AG20443 (cell line): ENCODE measurements at places on chromosomes 12 and 14.

- peak; percentile 34 for DNase-seq
Observed at GRCh38 chr12:93113317-93114006, 184.4 kb upstream of the EEA1 start.

DNA sequence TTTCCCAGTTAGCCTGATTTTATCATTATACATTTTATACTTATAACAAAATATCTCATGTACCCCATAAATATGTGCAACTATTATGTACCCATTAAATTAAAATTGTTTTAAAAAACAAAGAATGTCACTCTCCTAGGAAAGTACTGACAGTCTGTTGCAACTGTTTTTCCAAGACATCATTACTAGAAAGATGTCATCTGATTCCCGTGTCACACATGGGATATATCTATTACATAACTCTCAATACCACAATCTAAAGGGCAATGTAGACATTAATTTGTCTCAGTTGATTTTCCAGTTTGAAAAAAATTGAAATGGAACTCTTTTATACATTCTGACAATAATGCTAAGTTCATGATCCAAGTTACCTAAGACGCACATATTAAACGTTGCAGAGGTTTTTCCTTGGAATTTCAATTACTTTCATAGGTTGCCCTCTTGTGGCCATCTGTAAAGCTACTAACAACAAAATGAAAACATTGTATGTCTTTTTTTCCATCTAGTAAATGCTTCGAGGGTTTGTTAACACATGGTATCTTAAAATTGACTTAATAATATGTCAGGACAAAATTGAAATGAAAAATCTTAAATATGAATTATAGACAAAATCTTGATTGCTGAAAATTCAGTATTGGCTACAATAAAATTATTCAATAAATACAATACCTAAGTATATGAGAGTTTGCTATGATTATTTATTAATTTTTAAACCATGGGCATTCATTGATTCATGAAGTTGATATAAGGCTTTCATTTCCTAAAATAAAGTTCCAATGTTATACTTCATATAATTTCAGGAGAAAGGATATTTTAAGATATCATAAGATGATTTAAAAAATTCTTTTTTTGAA is 131.6 kb downstream of the PPFIA2 start:
- peak; percentile 30 for DNase-seq

GRCh38 chr12:65287426-65287825 is 8.9 kb downstream of the MSRB3 start:
- DNase-seq: no peak

DNA sequence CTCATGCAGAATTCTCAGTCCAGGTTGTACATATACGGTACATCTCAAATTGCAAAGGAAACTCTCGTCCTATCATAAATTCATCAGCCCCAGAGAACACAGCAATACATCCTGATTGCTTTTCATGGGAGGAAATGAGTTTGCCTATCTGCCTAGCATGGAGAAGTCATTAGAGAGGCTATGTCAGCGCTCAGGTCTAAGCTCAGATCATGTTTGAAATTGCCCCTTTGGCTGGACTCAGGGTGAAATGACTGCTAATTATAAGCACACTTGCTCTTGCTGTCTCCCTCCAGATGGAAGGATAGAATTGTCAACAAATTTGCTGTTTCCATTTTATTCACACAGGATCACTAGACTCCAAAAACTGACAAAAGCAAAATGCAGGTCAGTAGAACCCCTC is 178.4 kb downstream of the RIMBP2 start:
- DNase-seq: no peak

DNA sequence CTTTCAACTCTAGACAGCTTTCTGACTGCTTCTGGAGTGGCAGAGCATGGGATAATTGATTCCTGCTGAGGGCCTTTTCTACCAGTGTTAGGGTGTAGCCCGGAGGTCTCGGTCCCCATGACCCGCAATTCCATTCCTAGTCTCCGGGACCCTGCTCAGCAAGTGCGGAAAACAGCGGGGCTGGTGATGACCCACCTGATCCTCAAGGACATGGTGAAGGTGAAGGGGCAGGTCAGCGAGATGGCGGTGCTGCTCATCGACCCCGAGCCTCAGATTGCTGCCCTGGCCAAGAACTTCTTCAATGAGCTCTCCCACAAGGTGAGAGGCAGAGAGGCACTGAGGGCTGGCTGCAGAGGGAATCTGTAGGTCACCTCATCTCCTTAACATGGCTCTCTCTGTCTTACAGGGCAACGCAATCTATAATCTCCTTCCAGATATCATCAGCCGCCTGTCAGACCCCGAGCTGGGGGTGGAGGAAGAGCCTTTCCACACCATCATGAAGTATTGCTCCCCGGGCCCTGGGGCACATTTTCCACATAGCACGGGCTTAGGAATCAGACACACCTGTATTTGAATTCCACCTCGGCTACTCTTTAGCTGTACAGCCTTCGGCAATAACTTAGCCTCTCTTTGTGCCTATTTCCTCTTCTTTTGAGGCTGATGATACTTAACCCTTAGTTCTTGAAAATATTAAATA is 5.6 kb upstream of the GAPDH start:
- no peak for DNase-seq

DNA sequence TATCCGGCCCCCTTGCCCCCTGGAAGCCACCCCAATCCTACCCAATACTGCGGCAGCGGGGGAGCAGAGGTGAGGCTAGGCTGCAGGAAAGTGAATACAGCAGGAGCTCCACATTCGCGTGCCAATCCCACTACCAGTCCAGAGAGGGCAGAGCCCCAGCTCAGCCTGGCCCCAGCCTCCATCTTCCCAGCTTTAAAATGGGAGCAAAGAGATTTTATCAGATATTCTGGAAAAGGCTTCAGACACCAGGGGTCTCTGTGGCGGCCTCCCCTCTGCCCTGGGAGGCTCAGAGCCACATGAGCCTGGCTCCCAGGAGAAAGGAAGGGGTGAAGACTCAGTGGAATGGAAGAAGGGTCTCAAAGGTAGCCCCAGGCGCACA is 72.7 kb downstream of the NCOR2 start:
- DNase-seq: no peak

GRCh38 chr12:95151821-95152220 is 65.4 kb downstream of the FGD6 start:
- no peak for DNase-seq

DNA sequence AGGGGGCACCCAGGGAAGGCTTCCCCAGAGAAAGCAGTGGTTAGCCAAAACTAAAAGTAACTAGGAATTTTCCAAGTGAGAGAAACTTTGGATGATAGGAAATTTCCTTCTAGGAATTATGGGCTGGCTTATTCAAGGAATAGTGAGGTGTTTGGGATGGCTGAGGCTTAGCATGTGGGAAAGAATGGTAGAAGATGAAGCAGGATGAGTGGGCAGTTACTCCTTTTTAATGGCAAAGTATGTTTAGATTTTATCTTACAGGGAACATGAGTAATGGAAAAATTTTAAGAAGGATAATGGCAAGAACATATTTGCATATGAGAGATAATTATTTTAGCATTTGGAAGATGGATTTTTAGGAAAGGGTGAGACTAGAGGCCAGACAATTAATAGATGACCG is 197.6 kb downstream of the SLC38A4 start:
- DNase-seq: no peak

- no peak for DNase-seq
Observed at GRCh38 chr14:91377700-91378652, 39.6 kb downstream of the CCDC88C start.
